ENCODE measurements at places on chromosomes 11 and 22.

DNA sequence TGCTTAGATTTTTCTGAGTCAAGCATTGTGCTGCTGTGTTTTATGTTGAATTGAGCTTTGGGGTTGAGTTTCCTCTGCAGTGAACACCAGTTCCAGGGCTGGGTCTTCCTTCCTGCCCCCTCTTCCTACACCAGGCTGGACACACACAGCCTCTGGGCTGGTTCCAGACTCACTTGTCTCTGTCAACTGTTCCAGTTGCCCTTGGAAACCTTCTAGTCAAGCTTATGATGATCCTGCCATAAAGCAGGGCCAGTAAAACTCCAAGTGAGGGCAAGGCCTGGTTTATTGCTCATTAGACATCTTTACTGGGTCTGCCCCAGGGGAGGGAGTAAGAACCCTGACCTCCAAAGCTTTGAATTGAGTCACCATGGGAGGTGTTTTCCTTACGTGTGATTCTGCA, 61.1 kb downstream of the KIAA1671 start:
- no peak for DNase-seq

- no peak for DNase-seq
Measured at GRCh38 chr11:111923951-111924350, 5.2 kb downstream of the C11orf52 start.

DNA sequence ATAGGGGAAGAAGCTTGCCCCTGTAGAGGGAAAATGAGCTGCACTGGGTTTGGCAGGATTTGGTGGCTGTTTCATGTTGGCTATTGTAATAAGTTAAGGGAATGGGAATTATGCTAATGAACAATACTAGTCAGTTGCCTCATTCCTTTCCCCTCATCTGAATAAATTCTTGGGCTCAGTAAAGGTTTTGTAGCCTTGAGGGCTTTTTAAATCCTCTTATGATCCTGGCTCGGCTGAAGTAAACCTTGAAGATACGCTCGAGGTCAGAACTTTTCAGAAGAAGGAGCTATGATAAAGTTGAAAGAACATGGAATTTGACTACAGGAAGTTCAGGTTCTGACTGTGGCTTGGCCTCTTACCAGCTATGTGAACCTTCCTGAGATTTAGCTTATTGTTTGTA, 448.7 kb downstream of the RAB38 start:
- DNase-seq = no peak

GRCh38 chr11:15920856-15921629, 435.3 kb downstream of the SOX6 start:
- no peak for DNase-seq

GRCh38 chr22:36360871-36361383, 26.8 kb downstream of the MYH9 start:
- DNase-seq = no peak

DNA sequence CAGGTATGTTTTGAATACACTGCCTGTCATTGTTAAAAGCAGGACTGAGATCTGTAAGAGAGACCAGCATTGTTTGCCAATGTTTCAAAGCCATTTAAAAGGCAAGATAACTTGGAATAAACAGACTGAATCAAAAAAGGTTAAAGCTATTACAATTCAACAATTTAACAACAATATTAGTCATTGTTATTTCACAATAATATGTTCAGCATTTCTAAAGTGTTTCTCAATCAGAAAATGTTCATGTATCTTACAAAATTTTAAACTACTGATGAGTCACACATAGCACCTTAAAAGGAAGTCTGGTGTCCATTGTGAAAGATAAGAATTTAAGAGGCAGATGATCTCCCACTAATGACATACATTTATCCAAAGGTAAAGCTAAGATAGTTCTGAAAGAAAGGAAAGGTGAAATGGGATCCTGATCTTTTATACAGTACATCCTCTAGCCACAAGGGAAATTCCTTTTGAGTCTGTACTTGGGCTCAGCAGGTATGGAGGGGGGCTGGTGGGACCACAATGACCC, 79.7 kb downstream of the MAML2 start:
- DNase-seq = peak; percentile 57

DNA sequence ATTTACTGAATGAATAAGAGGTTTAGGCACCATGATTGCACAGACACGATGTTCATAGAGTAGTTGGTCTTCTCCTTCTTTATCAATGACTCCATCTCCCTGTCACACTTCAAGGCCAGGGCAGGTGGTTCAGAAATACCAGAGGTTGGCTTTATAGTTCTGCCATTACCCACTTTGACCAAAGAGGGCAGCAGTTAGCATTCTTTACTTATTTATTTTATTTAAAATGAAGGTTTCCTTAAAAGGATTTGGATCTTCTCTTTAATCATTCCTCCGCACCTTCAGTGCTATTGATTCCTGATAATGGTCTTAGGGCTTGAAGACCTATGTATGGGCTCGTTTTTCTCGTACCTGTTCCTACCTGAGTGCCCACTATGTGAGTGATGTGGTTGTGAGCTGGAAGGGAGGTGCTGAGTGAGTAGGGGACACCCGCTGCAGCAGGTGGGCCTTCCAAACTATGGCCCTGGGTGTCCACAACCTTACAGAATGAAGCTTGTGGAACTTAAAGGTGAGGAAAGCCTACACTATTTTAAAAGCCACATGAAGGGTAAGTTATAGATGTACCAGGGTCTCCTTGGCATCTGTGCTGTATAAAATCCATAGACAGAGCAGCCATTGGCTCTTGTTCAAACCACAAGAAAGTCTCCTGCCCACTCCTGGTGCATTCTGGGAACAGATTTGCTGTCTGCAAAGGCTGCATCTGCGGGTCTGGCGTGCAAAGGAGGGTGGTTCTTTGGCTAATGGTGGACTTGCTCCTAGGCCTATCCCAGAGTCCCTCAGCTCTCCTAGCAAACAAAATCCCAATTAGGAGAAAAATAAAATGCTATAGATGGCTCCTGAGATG, 35.0 kb downstream of the TIMP3 start:
- DNase-seq = no peak

GRCh38 chr11:60937811-60938210, 13.6 kb downstream of the TMEM132A start:
- no peak for DNase-seq

DNA sequence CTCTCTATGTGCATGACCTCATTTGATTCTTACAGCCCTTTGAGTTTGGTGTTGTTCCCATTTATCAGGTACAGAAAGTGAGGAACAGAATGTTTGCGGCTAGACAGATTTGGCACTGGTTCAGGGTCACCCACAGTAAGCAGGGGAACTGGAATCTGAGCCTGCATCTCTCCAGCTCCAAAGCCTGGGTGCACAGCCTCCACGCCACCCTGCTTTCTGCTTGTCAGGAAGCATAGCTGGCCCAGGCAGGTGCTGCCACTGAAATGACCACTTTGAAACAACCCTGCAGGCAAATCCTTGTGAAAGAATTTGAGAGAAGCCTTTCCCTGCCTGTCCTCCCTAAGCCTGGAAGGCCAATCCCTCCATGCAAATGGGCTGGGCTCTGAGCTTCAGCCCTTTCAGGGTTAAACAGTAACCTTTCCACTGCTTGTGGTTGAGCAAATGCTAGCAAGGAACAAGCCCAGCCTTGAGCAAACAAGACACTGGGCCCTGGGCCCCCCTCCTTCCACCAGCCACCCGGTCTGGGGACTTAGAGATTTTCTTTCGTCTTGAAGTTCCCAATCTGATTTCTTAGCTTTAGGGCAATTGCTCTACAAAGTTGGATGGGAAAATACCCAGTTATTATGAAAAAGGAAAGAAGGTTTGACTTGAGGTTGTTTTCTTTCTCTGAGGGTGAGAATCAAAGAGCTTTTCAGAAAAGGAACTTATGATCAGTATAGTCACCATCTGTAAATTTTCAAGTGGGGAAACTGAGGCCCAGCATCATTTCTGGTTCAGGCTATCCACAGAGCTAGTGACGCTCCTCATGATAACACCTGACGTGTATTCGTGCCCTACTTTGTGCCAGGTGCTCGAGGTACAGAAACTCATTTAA, 19.4 kb downstream of the EHF start:
- DNase-seq = peak; percentile 35

DNA sequence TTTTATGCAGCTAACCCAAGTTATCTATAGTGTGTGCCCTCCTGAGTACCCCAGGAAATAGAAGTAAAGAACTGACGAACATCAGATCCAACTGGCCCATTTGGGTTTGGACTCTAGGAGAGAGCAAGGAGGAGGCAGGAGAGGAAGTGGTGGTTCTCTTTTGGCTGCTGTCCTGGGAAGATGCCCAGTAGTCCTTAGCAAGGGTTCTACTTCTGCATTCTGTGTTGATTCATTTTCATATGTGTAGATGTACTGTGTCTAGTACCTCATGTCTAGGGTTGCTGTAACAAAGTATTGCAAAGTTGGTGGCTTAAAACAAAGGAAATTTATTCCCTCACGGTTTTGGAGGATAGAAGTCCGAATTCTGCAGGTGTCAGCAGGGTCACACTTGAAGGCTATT, 6.6 kb upstream of the MMP27 start:
- DNase-seq = no peak

DNA sequence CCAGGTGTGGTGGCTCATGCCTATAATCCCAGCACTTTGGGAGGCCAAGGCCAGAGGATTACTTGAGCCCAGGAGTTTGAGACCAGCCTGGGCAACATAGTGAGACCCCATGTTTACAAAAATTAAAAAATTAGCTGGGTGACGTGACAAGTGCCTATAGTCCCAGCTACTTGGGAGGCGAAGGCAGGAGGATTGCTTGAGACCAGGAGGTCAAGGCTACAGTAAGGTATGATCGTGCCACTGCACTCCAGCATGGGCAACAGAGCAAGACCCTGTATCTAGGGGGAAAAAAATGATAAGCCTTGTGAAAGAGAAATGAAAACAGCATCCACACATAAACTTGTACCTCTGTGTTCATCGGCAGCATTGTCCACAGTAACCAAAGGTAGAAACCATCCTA, 8.1 kb upstream of the CCND1 start:
- DNase-seq = no peak

- DNase-seq = no peak
Measured at GRCh38 chr11:14184028-14184940, 174.7 kb downstream of the RRAS2 start.

- DNase-seq = peak; percentile 70
Measured at GRCh38 chr11:12677131-12677530, 2.9 kb downstream of the TEAD1 start.

DNA sequence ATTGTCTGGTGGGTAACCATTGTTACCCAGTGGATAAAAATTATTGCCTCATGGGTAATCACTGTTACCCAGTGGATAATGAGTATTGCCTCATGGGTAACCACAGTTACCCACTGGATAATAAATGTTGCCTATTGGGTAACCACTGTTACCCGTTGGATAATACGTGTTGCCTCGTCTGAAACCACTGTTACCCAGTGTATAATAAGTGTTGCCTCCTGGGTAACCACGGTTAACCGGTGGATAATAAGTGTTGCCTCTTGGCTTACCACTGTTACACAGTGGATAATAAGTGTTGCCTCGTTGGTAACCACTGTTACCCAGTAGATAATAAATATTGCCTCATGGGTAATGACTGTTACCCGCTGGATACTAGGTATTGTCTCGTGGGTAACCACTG, 20.9 kb upstream of the NXPE4 start:
- no peak for DNase-seq

DNA sequence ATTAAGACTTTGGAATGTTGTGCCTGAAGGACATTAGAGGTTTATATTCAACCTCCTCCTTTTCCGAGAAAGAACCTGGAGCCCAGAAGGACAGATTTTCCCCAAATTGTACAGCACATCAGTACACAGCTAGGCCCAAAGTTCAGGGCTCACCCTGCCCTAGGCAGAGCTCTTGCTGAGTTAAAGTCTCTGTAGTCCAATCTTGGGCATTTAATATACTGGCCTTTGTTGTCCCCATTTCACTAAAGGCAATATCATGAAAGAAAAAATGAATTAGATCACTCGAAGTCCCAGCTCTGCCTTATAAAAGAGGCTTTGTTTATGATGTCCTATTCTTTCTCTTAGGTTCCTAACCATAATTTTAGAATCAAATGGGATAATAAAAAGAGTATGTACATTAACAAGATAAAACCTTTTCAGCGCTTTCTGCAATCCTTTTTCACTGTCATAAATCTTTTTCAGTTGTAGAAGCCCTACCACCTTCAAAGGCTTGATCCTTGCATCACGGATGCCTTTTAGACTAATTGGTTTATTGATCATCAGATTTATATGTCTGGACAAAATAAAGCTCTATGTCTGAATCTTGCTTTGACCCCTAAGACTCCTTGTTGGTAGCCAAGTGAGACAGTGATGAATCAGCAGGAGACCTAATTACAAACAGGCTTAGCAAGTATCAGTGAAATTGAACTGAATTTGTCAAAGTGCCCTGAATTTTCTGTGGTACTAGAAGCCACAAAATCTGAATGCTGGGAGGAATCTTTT, 39.8 kb downstream of the RELT start:
- DNase-seq = peak; percentile 17

DNA sequence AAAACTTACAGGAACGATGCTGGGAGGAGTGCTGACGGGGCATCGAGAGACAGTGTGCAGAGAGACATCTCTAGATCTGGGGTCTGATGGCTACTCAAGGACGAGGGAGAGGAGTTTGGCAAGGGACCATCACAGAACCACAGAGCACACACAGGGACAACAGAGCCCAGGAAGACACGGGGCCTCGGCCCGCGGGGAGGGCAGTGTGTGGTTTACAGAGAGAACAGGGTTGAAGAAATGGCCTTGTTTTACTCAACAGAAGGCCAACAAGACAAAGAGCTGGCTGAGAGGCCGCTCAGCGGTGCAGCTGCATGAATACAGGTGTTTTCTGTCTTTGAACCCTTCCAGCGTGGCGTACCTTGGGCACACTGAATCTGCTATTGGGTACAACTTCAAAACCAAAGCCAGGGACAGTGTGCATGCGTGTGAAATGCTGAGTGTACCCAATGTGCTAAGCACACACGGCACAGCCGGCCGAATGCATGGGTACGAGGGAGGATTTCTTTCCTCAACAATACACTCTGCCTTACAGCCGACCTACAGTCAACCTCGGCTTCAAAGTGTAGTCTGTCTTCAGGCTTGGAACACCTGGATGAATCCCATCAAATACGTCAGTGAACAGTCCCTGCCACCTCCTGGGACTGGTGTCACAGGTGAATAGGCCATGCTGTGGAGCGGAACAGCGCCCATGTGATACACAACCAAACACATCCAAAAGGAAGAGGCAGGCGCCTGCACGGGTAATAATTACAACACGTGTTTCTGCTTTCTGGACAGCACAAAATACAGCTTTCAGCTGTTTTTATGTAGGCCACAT, 20.7 kb upstream of the BID start:
- DNase-seq = no peak

Measured in astrocyte of the spinal cord (primary cell).